ENCODE measurements at places on chromosomes 5 and 9.

GRCh38 chr5:98705841-98706240, 67.6 kb upstream of the RGMB start:
- no peak for DNase-seq

DNA sequence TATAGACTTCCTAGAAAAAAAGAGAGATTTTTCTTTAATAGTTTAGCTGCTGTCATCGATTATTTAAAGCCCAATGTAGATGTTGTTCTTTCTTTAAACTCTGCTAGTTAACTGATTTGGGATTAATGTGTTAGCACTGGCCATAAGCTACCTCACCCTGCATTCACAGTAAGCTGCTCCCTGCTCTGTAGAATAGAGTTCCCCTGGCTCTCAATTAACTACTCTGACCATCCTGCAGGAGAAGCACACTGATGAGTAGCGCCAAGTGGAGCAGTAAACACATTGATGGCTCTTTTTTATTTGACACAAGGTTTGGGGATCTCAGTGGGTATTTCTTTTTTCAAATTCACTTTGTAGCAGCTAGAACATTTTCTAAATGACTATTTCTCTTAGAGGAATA, 807.9 kb upstream of the ZNF608 start:
- DNase-seq: no peak

DNA sequence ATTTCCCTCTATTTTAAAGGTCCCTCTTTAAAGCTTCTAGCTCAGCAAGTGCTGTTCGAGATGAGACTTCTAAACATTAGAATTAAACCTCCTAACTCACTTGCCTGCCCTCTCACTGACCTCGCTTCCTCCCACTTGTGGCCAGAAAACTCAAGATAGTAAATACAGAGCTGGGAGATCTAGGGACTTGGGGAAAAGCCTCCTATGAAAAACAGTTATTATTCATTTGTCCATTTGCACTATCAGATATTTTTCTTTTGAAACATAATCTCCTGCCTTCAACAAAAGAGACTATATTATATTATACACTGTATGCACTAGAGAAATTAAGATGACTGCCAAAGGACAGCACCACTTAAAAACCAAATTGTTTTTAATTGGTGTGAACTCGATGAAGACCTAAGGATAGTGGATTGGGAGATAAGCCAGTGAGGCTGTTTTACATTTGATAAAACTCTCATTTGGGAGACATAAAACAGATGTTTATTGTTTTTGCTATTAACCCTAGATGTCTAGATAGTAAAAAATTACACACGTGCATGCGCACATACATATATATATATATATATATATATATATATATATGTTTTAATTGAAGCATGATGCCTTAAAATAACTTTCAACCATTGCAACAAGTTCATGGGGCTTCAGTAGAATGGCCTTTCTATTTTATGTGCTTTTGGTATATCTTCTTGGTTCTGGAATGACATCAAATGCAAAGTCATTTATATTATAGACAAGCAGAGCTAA, 229.4 kb downstream of the ADAMTSL1 start:
- no peak for DNase-seq

- DNase-seq: no peak
These were observed 14.6 kb upstream of the ANGPTL2 start for GRCh38 chr9:127136880-127137639.

DNA sequence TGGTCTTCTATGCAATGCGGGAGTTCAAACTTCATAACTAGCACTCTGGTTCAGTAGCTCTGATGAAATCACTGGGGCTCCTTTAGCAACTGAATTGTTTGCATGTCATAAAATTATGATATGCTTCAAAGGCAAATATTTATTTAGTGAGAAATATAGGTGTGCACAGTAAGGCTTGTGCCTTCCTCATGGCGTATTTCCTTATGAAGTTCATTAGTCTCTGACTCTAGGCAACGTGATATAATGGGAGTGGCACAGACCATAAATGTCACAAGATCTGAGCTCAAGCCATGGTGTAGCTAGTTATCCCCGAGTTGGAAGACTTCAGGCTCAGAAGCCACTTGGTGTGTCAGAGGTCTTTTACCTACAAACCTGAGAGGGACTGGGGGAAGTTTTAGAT, 35.5 kb downstream of the PIP5K1B start:
- DNase-seq: no peak

- no peak for DNase-seq
These were observed 127.3 kb downstream of the SPATA31D1 start for GRCh38 chr9:82115900-82116299.

GRCh38 chr9:16901590-16901989, 31.1 kb upstream of the BNC2 start:
- no peak for DNase-seq

GRCh38 chr5:144485540-144485939, 314.9 kb downstream of the KCTD16 start:
- DNase-seq: no peak

GRCh38 chr9:7103367-7103766, 345.6 kb downstream of the KDM4C start:
- DNase-seq: no peak

DNA sequence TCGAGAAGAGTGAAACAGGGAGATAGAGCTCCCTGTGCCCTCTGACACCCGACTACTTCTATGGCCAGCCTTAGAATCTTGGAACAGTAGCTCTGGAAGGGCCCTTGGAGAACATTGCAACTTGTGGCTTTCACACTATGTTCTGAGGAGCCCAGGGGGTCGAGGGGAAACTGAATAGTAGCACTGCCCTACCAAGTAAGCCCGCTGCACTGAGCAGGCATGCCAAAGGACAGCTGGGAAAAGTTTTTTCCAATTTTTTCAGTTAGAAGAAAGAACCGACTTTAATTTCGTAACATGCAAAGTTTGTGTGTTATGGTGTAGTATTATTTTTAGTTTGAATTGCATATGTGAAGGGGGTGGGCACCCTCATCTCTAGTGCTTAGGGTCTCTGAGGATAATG, 10.9 kb downstream of the SMIM3 start:
- DNase-seq: no peak

DNA sequence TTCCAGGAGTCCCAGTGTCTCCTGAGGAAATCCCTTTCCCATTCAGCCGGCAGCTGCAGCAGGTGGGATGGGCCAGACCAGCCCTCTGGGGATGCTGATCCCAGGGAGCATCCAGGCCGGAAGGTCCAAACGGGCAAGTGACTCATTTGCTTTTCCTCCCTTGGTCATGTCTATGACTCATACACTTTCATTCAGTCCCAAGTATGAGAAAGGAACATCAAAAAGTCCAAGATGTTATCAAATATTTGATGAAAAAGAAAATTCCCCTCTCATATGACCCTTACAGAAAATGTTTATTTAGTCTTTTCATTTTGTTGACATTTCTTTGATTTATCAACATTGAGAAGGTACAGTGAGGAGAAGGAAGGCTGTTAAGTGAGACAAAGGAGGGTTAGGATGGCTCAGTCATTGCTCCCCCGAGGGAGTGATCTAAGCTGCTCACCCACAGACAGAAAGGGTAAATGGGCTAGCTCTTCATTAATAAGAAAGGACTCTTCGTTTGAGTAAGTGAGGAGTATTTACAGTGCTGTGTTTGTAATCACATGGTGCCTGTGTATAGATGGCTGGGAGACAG, 117.6 kb upstream of the ANKRD55 start:
- no peak for DNase-seq

DNA sequence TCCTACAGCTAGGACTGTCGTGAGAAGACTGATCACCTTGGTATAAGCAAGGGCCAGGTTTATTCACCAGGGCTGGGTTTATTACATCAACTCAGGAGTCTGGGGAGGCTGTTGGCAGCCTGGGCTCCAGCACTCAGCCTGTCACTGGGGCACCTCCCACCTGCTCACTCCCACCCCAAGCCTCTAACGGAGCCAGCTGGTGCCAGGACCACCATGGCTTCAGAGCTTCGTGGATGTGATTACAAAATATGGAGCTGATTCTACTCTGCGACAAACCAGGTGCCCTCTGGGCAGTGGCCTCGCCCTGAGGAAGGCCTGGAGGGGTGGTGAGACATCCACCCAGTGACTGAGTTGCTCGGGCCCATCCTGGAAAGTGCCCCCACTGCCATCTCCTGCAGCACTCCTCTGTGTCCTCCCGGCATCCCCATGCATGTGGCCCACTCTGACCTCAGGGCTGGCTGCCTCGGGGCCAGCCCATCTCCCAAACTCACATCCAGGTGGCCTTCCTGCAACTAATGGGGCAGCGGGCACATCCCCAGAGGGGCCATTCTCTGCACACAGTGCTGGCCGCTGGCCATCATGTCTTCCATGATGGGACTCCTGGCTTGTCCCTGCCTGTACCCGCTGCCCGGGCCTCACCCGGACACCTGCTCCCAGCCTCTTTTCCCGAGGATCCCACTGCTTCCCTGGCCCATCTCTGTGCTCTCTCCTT, 49.6 kb downstream of the SECISBP2 start:
- no peak for DNase-seq

- no peak for DNase-seq
These were observed 14.1 kb downstream of the NDST1 start for GRCh38 chr5:150521939-150522503.

- DNase-seq: no peak
These were observed 2.8 kb downstream of the ARHGEF37 start for GRCh38 chr5:149584121-149584520.

- DNase-seq: no peak
These were observed 13.9 kb downstream of the TLR4 start for GRCh38 chr9:117718085-117718484.

- no peak for DNase-seq
These were observed 280.3 kb upstream of the WWC1 start for GRCh38 chr5:168011096-168011495.

DNA sequence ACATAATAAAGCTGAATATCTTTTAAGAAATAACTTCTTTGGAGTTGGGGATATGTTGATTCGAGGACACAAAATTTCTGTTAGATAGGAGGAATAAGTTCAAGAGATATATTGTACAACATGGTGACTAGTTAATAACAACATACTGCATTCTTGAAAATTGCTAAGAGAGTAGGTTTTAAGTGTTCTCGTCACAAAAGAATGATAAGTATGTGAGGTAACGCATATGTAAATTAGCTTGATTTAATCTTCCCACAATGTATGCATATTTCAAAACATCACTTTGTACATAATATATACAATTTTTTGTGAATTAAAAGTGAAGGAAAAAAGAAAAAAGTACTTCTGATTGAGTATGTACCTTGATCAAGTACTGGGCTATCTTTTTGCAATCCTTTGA, 428.0 kb upstream of the TRPC7 start:
- no peak for DNase-seq

GRCh38 chr9:105154723-105155191, 89.7 kb upstream of the SLC44A1 start:
- DNase-seq: no peak

GRCh38 chr9:117697046-117697445, 7.2 kb upstream of the TLR4 start:
- DNase-seq: no peak

- DNase-seq: no peak
These were observed 23.1 kb downstream of the SKP1 start for GRCh38 chr5:134153657-134154056.

- no peak for DNase-seq
These were observed 1.9 kb downstream of the GNAQ start for GRCh38 chr9:78029551-78030295.

DNA sequence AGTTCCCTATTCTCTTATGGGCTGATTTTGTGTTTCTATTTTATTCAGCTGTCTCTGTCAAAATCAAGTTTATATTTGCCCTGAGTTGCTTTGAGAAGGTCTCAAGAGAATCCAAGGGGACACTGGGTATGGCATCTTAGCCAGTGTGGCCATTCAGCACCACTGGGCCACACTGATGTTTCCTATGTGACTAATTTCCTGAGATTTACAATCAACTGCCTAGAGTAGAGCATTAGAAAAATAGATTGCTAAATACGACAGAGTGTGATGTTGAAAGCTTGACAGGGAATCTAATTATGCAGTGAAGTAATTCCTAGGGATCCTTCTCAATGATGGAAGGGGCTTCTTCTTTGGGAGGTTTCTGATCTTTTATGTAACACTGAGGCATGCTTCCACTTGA, 141.7 kb downstream of the SV2C start:
- DNase-seq: no peak

DNA sequence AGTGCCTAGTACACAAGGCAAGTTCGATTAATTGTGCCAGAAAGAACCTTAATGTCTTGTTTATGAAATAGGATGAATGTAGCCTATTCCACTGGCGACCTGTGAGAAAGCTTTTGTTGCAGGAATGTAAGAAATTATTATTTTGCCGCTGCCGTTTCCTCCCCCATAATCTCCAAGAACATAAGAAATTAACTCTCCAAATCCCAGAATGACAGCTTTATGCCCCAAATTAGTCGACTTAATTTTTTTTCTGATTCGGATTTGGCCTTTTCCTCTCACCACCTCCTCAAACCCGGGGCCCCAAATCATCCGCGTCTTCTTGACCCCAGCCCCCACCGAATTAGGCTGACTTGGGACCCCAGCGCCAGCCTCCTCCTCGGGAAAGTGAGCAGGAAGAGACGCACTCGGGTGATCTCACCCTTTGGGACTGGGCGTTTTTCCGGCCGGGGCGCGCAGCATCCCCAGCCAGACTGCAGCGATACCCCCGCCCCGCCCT, 682 bp upstream of the SPTAN1 start:
- no peak for DNase-seq

DNA sequence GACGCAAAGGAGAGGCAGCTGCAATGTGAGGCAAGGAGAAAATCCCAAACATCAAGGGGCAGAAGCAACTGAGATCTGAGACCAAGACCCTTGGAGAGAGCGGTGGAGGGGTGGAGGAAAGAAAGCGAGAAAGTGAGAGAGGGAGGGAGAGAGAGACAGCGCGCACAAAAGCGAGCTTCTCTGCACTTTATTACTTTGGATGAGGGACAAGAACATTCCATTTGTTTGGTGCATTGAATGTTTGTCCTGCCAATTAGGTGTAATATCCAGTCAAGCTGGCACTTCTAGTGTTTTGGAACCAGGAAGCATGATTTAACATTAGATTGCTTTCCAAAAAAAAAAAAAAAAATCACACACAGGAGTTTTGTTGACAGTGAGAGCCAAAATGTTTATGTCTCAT, 1.4 kb downstream of the CAST start:
- no peak for DNase-seq

GRCh38 chr9:122332083-122332482, 38.7 kb upstream of the PTGS1 start:
- DNase-seq: no peak

- no peak for DNase-seq
These were observed 1639.4 kb upstream of the C9orf72 start for GRCh38 chr9:29212397-29213387.

DNA sequence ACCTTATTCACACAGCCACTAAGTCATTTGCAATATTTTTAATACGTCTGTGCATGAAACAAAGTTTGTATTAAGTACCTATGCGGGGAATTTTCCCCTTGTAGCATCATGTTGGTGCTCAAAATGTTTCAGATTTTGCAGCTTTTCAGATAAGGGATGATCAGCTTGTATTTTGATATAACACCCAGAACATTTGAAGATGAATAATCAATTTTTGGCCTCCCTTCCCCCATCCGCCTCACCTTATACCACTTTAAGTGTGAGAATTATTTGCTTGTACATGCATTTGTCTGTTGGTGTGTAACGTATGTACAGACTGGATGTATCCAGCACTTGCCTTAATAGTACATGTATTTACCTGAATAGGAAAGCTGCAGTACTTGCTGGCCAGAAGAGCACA, 1.7 kb downstream of the JAK2 start:
- no peak for DNase-seq

All from stimulated activated CD4-positive, alpha-beta T cell treated with anti-CD3 and anti-CD28 coated beads, Interleukin-4, amount 100 ng/mL, for 48 hours (primary cell).